ENCODE measurements at places on chromosomes 2 and 18.

- no peak for DNase-seq
Observed at GRCh38 chr2:215528555-215528954, 92.7 kb upstream of the FN1 start.

DNA sequence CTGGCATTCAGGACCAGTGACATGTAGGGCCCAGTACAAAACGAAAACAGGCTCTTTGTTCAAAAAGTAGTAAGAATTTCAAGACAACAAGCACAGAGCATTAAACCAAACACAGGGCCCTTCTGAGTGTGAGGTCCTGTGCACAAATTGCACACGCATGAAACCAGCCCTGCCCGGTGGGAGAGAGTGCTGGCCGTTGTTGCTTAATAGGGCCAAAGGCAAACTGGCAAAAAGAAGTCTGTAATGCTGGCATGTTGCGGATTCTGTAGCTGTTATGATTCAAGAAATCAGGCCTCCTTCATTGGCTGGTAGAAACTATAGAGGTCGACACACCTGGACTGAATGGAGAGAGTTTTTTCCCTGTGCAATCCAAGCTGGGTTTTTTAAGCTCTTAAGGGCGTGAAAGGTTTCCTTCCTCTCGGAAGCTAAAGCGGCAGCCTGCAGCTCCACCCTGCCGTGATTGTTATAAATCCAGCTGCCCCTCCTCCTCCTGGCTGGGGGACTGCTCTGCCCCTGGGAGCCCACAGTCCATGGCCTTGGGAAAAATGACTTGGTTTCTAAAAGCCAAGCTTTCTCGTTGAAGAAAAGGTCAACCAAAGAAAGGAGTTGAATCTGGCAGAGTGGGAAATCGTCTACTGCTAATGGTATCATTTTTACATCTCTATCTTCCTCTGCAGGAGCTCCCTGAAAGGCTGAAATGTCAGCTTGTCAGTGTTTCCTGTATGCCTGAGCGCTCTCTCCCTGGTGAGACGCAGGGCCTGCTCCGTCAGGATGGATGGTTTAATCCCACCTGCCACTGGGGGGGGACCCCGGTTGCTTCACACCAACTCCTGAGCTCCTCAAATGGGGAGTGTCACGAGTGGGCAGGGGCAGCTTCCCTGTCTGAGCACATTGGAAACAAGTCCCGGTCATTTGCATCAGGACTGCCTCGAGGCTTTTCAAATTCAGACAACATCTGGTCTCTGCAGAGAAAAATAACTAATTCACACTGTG lies 143.6 kb downstream of the ALPK2 start:
- no peak for DNase-seq

GRCh38 chr2:177629357-177630024 lies 236.9 kb downstream of the AGPS start:
- DNase-seq: no peak

DNA sequence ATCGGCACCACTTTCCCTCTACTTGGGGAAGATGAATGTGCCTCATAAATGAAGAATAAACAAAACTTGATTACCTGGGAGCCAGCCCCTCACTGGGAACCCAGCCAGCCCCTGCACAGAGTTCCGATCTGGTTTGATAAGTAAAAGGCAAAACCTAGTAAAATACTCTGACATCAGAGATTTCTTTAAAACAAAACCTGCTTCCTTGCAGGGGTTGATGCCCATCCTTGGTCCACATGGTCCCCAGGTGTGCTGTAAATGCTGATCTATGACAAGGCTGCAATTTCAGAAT lies 218.8 kb upstream of the APCDD1 start:
- DNase-seq: no peak

- DNase-seq: no peak
Observed at GRCh38 chr2:86066915-86067314, 38.8 kb downstream of the POLR1A start.

- DNase-seq: no peak
Observed at GRCh38 chr18:75215663-75216062, 5.1 kb downstream of the TSHZ1 start.

DNA sequence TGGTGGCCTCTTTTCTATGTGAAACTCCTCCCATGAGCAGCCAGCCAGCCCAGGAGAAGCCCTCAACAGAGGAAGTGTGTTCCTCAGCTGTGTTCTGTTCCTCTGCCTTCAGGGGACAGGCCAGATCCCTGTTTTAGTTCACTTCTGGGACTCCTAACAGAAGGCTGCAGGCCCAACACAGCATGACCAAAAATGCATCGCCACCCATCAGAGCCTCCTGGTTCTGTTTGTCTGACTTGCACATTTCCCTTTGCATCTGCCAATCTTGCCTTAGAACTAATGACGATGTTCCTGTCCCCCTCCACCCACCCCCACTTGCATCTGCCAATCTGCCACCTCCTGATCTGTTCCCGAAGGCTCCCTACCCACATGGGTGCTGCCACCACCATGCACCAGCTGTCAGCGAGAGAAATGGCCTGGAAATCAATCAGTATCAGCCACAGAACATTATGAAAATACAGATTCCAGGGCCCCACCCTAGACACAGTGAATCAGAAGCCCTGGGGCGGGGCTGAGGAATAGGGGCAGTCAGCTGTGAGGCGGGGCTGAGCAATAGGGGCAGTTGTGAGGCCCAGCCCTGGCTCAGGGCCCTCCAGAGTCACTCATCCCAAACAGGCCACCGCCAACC lies 51.0 kb downstream of the FAM168B start:
- DNase-seq: no peak

GRCh38 chr18:42980426-42980825 lies 135.1 kb downstream of the RIT2 start:
- no peak for DNase-seq

Data from NCI-H1930 (cell line).